ENCODE measurements at places on chromosomes 3 and 15.

DNA sequence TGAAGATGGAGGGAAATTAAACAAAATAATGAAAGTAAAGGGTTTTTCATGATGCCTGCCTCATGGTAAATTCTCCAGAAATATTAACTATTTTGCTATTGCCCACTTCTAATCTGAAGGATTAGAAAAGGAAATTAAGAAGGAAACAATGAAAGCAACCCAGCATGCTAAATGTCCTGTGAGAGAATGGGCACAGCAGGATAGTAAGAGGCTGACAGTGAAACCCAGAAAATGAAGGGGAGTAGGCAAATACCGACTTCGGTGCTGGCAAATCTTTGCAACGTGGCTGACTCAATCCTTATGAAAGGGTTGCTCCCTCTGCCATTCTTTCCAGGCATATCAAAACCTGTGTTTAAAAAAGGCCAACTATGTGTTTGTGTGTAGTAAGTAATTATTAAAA, 147.5 kb upstream of the SYNPR start:
- no peak for DNase-seq

GRCh38 chr3:94968519-94968918, 905.7 kb downstream of the NSUN3 start:
- DNase-seq = no peak

DNA sequence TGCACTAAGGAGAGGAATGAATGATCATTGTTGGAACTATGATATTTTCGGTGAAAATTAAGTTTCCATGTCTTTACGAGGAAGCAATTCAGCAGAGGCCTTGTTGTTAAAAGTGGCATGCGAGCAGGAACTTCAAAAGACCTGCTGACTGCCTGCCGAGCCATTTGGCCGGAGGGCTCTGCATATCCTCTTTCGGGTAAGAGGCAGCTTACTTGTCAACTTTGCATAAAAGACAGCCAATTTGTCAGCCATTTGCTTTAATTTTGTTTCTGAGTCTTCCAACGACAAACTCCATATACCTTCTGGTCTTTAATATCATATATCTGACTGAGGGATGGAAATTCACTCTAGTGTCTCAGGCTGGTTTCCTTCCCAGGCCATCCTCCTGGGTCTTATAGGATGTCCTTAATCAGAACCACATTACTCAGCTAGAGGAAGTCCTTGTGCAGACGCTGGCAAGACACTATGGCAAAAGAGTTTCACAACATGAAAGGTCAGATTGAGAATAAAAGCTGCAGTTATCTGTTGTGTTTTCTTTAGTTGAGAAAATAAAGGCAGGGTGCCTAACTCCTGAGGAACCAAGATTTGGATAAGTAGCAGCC, 128.7 kb upstream of the WNT5A start:
- DNase-seq = no peak

GRCh38 chr3:150737874-150738679, 24.9 kb downstream of the SIAH2 start:
- no peak for DNase-seq

GRCh38 chr3:178434206-178434805, 101.9 kb upstream of the KCNMB2 start:
- DNase-seq = no peak

GRCh38 chr3:156373095-156373494, 181.8 kb downstream of the SSR3 start:
- no peak for DNase-seq

- no peak for DNase-seq
Observed at GRCh38 chr3:134693804-134694203, 43.0 kb upstream of the KY start.

- no peak for DNase-seq
Observed at GRCh38 chr15:25422021-25422420, 16.8 kb downstream of the UBE3A start.

- no peak for DNase-seq
Observed at GRCh38 chr3:139465636-139466035, 10.7 kb downstream of the RBP2 start.

DNA sequence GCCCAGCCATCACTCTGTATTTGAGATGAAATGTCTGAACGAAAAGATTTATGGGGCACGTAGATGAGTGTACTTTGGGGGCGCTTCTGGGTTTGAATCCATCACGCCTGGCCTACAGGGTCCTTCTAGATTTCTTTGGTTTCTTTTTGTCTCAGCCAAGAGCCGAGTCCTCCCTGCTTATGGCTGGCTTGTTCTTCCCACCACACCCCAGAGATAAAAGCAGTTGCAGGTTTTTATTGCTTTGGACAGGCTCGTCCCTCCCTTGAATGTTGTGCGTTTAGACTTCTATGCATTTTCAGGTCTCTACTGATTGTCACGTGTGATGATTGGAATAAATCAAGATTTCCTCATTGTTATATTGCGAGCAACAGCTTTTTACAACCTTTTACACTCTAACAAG, 104.8 kb upstream of the CHRNA7 start:
- no peak for DNase-seq

- DNase-seq = no peak
Observed at GRCh38 chr15:97995881-97996603, 35.5 kb downstream of the ARRDC4 start.

GRCh38 chr15:70557521-70558258, 205.7 kb downstream of the UACA start:
- DNase-seq = no peak

DNA sequence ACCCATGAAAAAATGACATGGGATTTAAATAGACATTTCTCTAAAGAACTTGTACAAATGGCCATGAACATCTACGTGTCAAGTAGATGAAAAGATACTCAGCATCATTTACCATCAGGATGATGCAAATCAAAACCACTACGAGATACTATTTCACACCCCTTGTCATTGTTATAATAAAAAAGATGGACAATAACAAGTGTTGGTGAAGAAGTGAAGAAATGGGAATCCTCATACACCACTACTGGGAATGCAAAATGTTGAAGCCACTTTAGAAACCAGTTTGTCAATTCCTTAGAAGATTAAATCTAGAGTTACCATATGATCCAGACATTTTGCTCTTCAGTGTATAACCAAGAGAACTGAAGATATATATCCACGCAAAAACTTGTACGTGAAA, 57.9 kb downstream of the TIMP4 start:
- DNase-seq = no peak

DNA sequence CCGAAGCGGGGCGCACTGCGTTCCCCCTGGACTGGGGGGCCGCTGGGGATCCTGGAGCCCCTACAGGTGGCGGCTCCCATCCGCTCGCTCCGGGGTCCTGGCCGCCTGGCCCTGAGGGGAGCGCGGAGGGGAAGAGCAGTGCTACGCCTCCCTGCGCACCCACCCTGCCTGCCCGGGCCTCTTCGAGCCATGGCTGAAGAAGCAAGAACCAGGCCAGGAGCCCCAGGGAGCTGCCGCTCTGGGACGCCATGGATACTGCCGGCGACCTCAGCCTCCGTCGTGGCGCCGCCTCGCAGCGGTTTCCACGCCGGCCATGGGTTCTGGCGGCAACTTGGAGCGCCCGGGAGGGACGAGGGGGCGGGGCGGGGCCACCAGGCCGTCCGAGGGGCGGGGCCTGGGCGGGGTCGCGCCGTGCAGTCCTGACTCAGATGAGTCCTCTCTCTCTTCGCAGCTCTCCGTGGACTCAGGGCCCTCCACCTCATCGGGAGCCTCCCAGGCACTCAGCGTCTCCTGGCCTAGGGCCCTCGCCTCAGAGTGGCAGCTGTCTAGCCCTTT, 50.9 kb downstream of the MYL3 start:
- DNase-seq = peak; percentile 44

DNA sequence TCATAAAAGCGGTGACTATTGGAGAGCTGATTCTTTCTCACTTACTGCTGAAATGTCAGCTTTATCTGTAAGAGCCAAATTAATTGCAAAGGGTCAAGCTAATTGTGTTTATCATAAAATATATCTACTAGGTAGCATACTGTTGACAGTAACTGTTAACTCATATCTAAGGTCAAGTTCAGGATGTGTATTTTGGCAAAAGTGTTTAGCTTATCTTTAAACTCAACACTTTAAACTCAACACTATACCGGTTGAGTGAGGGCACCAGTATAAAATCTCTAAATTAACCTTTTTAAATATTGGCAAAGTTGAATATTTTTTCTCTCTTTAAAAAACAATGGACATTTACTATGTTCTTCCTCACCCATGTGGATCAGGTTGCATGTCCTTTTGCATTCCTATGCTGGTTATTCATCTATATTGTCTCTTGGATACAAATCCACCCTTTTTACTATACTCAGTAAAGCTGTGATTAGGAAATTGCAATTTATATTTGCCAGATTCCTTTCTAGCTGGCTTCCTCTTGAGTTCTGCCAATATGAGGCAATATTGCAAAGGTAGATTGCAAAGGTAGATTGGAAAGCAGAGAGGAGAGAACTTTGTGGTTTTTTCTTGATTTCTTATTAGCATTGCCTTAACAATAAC, 344.6 kb upstream of the DCBLD2 start:
- no peak for DNase-seq

DNA sequence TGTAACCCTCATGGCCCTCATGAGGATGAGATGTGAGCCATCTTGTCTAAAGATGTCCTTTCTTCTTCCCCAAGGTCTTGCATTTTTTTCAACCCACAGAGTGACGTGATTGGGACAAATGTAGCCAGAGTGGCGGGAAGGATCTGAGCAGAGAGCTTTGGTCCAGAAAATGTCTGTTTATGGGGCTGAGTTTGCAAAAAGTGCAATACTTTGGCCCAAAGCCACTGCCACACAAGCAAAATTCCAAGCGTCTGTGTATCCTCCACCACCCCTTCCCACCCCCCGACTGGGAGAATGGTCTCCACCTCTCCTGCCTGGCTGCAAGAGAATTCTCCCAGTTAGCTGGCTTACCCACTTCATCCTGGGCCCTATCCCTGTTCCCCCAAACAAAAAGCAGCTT, 246.9 kb upstream of the LRIG1 start:
- DNase-seq = no peak

- DNase-seq = no peak
Observed at GRCh38 chr3:34011171-34012101, 213.0 kb downstream of the PDCD6IP start.

DNA sequence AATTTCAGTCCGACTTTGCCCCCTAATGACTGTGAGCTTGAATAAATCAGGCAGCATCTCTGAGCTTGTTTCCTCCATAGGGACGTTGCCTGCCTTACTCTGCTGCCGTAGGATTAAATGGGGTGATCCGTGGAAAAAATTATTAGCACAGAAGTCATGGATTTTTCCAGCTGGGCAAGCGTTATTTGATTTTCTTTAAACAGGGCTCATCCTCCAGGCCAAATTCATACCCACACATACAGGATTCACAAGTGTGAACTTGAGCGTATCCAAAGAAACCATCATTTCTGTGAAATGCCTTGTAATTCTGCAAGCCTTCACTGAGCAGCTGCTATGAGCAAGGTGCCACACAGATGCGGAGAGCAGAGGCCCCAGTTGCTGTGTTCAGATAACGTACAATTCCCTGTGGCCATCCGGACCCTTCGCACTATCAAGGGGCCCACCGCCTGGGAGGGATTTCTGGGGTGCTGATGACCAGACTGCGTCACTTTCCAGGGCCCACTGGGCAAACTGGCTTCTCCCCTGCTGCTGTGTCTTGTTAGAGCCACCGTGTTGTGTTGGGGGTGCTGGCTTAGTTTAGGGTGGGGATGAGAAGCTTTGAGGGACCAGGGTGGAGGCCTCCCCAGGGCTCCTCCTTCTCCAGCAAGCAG, 61.4 kb downstream of the MGLL start:
- no peak for DNase-seq

- DNase-seq = no peak
Observed at GRCh38 chr3:157607826-157608405, 104.7 kb upstream of the VEPH1 start.

DNA sequence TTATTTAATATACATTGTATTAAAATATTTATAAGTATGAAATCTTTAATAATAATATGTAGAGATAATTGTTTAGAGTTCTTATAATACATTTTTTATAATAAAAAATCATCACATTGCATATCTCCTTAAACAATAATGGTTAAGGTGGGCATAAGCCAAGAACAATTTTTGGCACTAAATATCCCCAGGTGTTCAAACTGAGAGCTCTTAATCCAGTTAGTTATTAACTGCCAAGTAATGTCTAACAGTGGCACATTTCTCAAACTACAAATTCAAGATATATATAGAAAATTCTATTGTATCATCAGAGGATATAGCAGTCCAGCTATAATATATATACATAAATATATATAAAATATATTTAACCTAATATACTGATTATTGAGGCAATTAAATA, 680.8 kb downstream of the SI start:
- no peak for DNase-seq
